Foreskin keratinocyte (primary cell): ENCODE measurements at places on chromosomes 16 and 17.
A peak's percentile ranks its signal among the peaks of the same experiment; 100 is the strongest.

DNA sequence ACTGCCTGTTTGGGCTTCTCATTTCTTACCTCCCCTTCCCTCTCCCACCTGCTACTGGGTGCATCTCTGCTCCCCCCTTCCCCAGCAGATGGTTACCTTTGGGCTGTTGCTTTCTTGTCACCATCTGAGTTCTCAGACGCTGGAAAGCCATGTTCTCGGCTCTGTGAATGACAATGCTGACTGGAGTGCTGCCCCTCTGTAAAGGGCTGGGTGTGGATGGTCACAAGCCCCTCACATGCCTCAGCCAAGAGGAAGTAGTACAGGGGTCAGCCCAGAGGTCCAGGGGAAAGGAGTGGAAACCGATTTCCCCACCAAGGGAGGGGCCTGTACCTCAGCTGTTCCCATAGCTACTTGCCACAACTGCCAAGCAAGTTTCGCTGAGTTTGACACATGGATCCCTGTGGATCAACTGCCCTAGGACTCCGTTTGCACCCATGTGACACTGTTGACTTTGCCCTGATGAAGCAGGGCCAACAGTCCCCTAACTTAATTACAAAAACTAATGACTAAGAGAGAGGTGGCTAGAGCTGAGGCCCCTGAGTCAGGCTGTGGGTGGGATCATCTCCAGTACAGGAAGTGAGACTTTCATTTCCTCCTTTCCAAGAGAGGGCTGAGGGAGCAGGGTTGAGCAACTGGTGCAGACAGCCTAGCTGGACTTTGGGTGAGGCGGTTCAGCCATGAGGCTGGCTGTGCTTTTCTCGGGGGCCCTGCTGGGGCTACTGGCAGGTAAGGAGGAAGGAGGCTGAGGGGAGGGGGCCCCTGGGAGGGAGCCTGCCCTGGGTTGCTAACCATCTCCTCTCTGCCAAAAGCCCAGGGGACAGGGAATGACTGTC is at the start of gene CD68:
CD68 (plus strand) TSS at position 638 of the 833 bp plus-strand sequence; CDS start at position 678, 40 bp downstream.
- peak; percentile 92 for DNase-seq

- DNase-seq = no peak
These were observed 221.1 kb upstream of the CIBAR2 start for GRCh38 chr16:85333337-85333736.

DNA sequence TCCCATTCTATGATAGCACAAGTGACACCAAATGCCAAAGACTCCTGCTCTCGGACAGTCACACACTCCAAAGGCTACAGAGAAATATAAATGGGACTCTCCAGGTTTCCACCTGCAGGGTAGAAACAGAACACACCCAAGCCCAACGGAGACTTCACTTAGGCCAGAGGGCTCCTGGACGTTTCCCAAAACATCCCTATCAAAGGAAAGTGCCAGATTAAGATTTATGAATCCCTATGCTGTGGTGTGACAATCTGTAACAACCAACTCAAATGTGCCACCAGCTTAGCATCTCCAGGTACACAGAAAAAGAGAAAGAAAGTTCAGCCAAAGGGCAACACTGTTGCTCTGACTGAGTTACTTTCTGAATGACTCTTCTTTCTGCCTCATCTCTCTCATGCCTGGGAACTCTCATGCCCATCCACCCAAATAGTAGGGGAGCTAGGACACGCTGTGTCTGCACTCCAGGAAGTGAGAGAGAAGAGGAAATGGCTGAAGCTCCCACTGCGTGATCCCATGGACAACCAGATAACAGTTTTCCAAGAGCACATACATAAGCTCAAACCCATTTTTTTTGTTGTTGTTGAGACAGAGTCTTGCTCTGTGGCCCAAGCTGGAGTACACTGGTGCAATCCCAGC is 49.7 kb downstream of the SMG6 start:
- no peak for DNase-seq

DNA sequence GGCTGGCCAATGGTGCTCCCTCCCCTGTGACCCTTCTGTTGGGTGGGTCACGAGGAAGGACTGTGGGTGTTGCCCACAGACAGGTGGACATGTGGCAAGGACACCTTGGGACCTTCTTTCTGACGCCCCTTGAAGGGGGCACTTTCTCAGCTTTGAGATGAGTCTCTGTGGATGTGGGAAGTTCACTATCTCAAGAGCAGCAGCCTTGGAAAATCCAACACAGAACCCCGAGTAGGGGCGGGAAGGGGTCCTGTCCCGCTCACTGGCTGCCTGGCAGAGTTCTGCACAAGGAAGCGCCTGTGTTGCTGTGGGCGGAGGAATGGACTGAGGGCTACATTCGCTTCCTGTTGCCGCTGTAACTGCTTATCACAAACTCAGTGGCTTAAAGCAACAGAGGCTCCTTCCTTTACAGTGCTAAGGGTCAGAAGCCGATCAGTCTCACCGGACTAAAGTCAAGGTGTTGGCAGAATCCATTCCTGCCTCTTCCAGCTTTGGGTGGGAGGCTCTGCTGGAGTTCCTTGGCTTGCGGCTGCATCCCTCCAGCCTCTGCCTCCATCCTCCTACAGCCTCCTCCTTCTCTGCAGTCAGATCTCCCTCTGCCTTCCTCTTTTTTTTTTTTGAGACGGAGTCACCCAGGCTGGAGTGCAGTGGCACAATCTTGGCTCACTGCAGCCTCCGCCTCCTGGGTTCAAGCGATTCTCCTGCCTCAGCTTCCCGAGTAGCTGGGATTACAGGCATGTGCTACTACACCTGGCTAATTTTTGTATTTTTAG is 305.2 kb downstream of the SEC14L1 start:
- no peak for DNase-seq

DNA sequence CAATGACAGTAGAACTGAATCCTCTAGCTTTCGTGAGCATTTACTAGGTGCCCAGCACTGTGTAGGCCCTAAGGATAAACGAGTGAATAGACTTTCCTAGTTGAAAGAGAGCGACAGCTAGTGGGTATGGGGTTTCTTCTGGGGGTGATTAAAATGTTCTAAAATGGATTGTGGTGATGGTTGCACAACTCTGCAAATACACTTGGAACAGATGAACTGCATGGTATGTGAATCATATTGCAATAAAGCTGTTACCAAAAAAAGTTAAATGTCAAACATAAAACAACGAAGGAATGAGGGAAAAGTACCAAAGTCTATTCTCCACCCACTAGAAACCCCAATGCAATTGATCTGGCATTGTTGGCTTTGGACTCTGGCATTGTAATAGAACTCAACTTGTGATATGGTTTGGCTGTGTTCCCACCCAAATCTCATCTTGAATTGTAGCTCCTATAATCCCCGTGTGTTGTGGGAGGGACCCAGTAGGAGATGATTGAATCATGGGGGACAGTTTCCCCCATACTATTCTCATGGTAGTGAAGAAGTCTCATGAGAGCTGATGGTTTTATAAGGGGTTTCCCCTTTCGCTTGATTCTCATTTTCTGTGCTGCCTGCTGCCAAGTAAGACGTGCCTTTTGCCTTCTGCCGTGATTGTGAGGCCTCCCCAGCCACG is 70.5 kb downstream of the MARF1 start:
- no peak for DNase-seq

- DNase-seq = no peak
These were observed 166.0 kb upstream of the GSE1 start for GRCh38 chr16:85446951-85447692.

GRCh38 chr17:39151943-39152818 is 744 bp upstream of the PLXDC1 start:
- DNase-seq = peak; percentile 43

- DNase-seq = no peak
These were observed 16.4 kb downstream of the RIPOR1 start for GRCh38 chr16:67544844-67545664.

DNA sequence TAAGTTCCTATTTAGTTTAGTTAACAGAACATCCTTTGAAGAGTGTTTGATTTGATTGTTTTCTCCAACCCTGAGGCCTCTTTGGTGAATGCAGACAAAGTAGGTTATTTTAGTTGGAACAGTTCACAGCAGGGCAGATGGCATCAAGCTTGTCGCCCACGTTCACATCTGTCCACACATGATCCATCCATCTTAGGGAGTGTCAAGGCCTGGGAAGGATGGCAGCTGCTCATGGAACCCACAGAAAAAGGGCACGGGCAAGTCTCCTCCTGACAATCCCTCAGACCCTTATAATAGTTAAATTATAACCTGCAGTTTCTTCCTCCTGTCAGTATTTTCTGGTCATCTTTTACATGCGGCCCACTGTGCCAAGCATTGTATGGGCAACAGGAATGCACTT is 60.2 kb downstream of the KNOP1 start:
- no peak for DNase-seq

DNA sequence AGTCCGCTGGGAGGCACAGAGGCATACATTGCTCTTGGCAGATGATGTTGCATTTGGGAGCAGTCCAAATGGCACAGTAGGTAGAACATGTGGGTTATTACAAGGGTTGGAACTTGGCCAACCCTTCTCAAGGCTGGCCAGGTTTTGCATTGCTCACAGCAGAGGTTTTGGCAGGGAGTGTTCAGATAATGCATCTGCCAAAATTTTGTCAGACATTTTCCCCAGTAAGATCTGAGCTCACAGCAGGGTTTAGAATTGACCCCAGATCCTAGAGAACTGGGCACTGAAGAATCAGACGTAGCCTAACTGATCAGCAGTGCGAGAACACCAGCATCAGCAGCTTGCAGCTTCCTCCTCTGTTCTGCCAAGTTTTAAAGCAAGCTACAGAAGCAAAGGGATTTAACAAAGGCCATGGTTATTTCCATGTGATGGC is 468.8 kb upstream of the KIF2B start:
- peak; percentile 28 for DNase-seq

- DNase-seq = no peak
These were observed 2.7 kb upstream of the CEMP1 start for GRCh38 chr16:2533912-2534311.
